ENCODE measurements at places on chromosomes 6 and 20. TPM values are rescaled to one million over a fixed set of nuclear protein-coding genes. Genes with fewer than 3 reads are reported as not detected.

GRCh38 chr6:158677906-158678578 lies 28.2 kb downstream of the SYTL3 start:
- DNase-seq: no peak

- no peak for DNase-seq
Observed at GRCh38 chr20:63049561-63050221, 42.9 kb upstream of the BHLHE23 start.

- no peak for DNase-seq
Observed at GRCh38 chr6:87875781-87876180, 171.9 kb upstream of the SPACA1 start.

- no peak for DNase-seq
Observed at GRCh38 chr6:51487937-51488336, 599.5 kb downstream of the PKHD1 start.

- no peak for DNase-seq
Observed at GRCh38 chr6:96104910-96105309, 89.1 kb downstream of the FUT9 start.

DNA sequence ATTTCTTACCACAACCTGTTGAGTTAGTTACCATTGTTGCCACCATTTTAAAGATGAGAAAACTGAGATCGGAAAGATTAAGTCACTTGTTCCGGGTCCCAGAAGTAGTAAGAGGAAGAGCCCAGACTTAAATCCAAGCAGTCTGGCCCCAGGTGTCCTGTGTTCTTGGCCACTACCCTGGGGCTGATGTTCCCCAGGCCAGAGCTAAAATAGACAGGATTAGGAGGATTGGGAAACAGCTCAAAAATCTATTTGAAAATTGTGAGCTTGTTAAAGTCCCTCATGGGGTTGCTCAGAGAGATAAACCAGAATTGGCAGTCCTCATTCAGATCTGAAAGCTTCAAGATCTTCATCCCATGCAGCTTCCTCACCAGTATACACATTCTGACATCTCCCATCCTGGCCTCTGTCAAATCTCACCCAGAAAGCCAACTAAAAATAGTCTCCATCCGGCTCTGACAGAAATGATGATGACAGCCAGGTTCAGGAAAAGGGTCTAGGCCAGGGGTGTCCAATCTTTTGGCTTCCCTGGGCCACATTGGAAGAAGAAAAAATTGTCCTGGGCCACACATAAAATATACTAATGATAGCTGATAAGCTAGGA lies 62.0 kb downstream of the GFOD1 start:
- no peak for DNase-seq

- no peak for DNase-seq
Observed at GRCh38 chr6:108576709-108577108, 16.0 kb downstream of the FOXO3 start.

The RBPJL gene
- not detected for total RNA-seq

DNA sequence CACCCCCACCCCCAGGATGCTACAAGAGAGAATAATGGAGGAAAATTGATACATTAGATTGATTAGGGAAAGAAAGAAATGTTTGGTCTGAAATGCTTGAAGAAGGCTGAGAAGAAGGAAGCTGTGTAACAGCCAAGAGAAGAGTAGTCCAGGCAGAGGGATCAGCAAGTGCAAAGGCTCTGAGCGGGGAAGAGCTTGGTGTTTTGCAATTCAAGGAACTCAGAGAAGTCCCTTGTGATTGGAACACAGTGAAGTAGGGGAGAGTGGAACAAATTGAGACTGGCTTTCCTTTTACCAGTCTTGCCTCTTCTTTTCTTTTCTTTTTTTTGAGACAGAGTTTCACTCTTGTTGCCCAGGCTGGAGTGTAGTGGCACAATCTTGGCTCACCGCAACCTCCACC lies 76.6 kb upstream of the CHD6 start:
- no peak for DNase-seq

- no peak for DNase-seq
Observed at GRCh38 chr6:21075986-21076385, 517.6 kb upstream of the SOX4 start.

DNA sequence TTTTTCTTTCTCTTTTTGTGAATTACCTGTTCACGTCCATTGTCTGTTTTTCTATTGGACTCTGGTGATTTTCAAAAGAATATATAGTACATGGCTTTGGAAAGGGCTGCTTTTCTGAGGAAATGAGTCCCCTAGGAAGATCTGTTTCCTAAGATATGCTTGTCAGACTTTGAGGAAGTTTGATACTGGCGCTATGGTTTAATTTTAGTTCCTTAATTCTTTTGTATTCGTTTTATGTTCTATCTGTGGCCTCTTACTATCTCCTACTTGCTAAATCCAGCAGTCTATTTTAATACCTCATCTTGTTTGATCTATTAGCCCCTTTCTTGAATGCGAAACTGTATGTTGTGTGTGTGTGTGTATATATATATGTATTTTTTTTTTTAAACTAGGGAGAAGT lies 101.9 kb downstream of the LIN28B start:
- DNase-seq: no peak

GRCh38 chr6:109344226-109344625 lies 38.0 kb downstream of the CD164 start:
- DNase-seq: no peak

The CEBPB gene
- 40.7 TPM for total RNA-seq

- DNase-seq: peak; percentile 20
Observed at GRCh38 chr6:11236076-11236750, 3.7 kb upstream of the NEDD9 start.

DNA sequence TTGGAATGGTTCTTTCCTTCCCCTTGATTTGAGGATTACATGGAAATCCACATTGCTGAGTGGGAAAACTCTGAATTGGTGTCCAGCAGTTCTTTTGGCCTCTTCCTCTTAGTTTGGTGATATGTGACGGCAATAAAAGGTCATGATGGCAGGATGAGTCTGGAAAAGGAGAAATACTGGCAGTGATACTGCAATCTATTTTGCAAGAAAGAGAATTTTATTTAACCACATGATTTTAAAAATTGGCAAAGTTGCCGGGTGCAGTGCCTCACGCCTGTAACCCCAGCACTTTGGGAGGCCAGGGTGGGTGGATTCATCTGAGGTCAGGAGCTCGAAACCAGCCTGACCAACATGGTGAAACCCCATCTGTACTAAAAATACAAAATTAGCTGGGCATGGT lies 73.1 kb downstream of the ADTRP start:
- no peak for DNase-seq

DNA sequence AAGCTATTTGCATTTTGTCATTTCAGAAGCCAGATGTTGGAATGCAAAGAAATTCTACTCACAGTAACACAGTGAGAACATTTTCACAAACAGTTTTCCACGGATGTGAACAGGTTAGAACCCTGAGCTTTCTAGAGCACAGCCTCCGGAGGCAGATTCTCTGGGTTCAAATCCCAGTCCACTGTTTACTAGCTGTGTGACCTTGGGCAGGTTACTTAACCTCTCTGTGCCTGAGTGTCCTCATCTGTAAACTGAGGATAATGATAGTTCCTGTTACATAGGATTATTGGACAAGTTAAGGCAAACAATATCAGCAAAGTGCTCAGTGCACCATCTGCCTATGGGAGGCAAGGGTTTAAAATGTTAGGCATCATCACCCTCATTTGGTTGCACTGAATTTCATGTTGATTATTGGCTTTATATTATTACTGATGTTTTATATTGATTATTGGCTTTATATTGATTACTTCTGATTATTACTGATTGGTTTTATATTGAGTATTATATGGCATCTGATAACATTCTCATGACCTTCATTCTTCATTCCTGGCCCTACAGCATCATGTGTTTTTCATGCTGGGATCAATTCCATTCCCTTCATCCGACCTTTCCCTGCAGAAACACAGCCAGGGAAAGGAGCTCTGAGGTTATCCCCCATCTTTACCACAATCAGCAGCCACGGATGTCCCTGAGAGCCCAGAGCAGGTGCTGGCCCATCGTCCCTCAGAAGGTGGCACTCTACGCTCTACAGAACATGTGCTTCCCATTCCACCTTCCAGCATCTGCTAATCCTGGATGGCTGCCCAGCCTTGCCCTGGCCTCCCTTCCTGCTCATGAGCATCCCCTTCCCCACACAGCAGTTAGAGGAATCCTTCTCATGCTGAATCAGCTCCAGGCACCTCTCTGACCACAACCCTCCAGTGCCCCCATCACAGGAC lies 283.1 kb downstream of the PREX1 start:
- DNase-seq: no peak

GRCh38 chr20:50208085-50208491 lies 17.5 kb downstream of the CEBPB start:
- DNase-seq: no peak

All from CD4-positive, alpha-beta T cell (primary cell).